ENCODE measurements at places on chromosomes 5 and 9.

GRCh38 chr9:78539904-78540303, 243.0 kb downstream of the PSAT1 start:
- DNase-seq = no peak

GRCh38 chr9:77016526-77017504, 2.6 kb upstream of the FOXB2 start:
- no peak for DNase-seq

- DNase-seq = no peak
These were observed 86.5 kb downstream of the DAP start for GRCh38 chr5:10674582-10674981.

DNA sequence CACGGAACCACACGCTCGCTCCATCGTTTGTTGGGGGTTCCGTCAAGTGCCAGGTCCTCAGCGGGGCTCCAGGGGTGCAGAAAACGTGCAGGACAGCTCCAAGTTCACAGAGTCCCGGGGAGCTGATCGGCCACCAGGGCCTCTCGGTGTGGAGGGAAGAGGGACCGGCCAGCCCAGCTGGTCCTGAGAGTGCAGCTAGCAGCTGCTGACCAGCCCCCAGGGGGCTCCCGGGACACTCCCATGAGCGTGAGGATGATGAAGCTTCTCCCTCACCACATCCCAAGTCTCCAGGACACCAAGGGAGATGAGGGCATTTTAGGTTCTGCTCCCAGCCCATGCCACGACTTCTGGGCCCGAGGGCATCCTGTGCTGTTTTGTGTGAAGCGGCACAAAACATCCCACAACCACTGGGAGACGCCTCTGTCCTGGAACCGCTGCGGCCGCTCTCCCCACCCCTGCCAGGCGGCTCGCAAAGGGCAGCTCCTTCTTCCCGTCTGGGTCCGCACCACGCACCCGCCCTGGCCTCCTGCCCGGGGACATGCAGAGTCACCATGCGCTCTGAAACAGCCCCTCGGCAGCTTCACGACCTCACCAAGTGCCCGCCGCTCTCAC, 67.5 kb upstream of the IRX4 start:
- no peak for DNase-seq

GRCh38 chr9:100091650-100092049, 7.2 kb downstream of the ERP44 start:
- DNase-seq = no peak

GRCh38 chr5:177490311-177490991, 7.0 kb downstream of the PDLIM7 start:
- DNase-seq = no peak

Data from stimulated activated CD8-positive, alpha-beta memory T cell treated with anti-CD3 and anti-CD28 coated beads, Interleukin-15, amount 100 ng/mL, for 24 hours (primary cell).